Forelimb muscle (tissue), 1 donor: ENCODE measurements at places on chromosomes 7 and 10. TPM values are rescaled to one million over a fixed set of nuclear protein-coding genes. Genes with fewer than 3 reads are reported as not detected.

The STK31 gene
- polyA plus RNA-seq = 1.1 TPM

The PRR15 gene
- not detected for polyA plus RNA-seq

The LRWD1 gene
- 10.2 TPM for polyA plus RNA-seq

The LDB3 gene
- polyA plus RNA-seq = 992 TPM

The RBAK gene
- 11.1 TPM for polyA plus RNA-seq

The TCF7L2 gene
- 47.5 TPM for polyA plus RNA-seq

The IKZF1 gene
- polyA plus RNA-seq = 1.4 TPM

The GSTO2 gene
- 0.99 TPM for polyA plus RNA-seq

The SPDYE1 gene
- polyA plus RNA-seq = 1.6 TPM

The MTPN gene
- polyA plus RNA-seq = 91.8 TPM

The ZSCAN25 gene
- polyA plus RNA-seq = 8.8 TPM

The MAT1A gene
- polyA plus RNA-seq = not detected

The IFIT2 gene
- 5.5 TPM for polyA plus RNA-seq

The TMEM106B gene
- polyA plus RNA-seq = 33.5 TPM

The TUBB8 gene
- polyA plus RNA-seq = not detected

The CRHR2 gene
- polyA plus RNA-seq = 3.4 TPM

The DHX32 gene
- polyA plus RNA-seq = 19.9 TPM

The OPALIN gene
- not detected for polyA plus RNA-seq

The RSU1 gene
- polyA plus RNA-seq = 93.8 TPM

The RELN gene
- 3.5 TPM for polyA plus RNA-seq

The PLEKHS1 gene
- 0.05 TPM for polyA plus RNA-seq

The GRM8 gene
- 0.11 TPM for polyA plus RNA-seq

The SLC18A3 gene
- polyA plus RNA-seq = not detected

The ABCA13 gene
- 0.06 TPM for polyA plus RNA-seq

The FKBP9 gene
- 135 TPM for polyA plus RNA-seq

The VIM gene
- 2,675 TPM for polyA plus RNA-seq

The MUC3A gene
- polyA plus RNA-seq = 0.10 TPM

The NRG3 gene
- polyA plus RNA-seq = 0.06 TPM

The RADIL gene
- polyA plus RNA-seq = 2.9 TPM

The FAM180A gene
- 0.10 TPM for polyA plus RNA-seq

The TDRD1 gene
- 0.13 TPM for polyA plus RNA-seq

The HTRA1 gene
- 74.3 TPM for polyA plus RNA-seq

The TMEM270 gene
- polyA plus RNA-seq = not detected

The ITGB8 gene
- polyA plus RNA-seq = 3.9 TPM

The CNPY1 gene
- polyA plus RNA-seq = 0.40 TPM

The AQP1 gene
- 91.6 TPM for polyA plus RNA-seq

The ELN gene
- polyA plus RNA-seq = 91.6 TPM
